ENCODE measurements at places on chromosomes 1 and 21. TPM values are rescaled to one million over a fixed set of nuclear protein-coding genes. Genes with fewer than 3 reads are reported as not detected.

The SH2D5 gene
- total RNA-seq, result 1.7 TPM

The ORC1 gene
- total RNA-seq, result 23.5 TPM

- no peak for DNase-seq
Measured at GRCh38 chr1:112866151-112866550, 89.8 kb downstream of the SLC16A1 start.

The LAMC1 gene
- total RNA-seq, result 137 TPM

The TMEM200B gene
- 1.1 TPM for total RNA-seq

DNA sequence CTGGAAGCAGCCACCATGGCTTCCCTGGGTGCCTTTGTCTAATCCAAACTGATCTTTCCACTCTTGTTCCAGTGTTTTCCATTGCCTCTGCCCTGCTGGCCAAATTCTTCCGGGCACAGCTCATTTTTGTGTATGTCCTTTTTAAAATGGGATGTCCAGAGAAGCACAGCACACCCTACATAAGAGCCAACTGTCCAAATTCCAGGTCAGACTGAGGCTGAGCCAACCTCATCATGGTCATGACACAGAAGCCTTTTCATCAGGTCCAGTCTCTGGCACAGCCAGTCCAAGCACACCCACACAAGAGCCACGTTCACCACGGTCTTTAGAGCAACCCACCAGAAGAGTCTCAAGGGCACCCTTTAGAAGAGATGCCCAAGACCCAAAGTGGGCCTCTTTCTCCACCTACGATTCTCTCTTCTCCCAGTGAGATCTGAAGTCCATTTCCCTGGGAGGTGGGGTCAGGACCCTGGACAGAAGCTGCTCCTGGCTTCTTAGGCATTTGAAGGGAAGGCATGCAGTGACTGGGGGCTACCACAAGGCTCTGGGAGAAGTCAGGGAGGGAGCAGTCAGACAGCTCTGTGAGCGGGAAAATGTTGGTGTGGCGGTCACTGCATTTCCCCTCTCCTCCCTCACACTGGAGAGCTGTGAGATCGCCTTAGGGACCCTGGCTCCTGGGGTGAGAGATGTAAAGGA, 53.2 kb downstream of the SYT2 start:
- peak; percentile 19 for DNase-seq

The FMO5 gene
- 48.2 TPM for total RNA-seq

The ATP5PB gene
- total RNA-seq, result 772 TPM

DNA sequence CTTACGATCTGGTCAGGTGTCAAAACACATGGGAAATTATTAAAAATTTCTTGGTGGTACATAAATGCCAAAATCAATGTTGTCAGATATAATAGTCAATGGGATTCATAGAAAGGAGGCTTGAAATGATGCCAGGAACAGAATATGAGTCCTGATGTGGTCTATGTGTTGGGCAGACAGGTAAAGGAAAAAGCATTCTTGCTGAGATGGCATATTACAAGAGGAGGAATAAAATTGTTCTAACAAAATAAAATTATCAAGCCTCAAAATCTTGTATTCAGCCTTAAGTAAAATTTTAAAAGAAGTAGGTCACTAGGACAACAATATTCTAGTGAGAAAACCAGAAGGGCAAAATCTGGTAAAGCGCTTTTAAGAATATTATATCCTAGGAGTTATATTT, 30.9 kb upstream of the EDEM3 start:
- no peak for DNase-seq

DNA sequence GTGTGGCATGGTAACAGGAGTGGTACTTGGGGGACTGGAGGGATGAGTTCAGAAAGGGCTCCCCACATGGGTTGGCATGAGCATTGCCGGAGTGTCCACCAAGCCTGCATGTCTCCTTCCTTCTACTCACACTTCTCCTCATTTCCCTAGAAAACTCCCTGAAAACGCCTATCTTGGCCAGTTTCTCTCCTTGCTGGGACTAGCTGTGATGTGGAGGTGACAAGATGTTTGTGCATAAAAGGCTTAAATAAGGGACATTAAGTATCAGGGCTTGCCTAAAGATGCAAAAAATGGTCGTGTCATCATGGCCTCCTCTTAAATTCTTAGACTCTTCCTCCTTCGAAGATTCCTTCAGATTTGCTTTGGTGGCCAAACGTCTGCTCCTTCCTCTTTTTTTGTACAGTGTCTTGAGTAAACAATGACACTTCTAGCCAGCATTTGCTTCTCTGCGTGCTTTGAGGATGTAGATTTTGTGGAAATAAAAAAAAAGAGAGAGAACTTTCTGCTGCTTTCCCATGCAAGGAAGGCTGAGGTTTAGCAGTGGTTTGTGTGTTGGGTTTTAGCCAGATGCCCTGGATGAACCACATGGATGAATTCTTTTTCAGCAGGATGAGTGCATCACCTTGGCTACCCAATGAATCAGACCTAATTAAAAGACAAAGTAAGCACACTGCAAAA, 239.1 kb upstream of the IRF2BP2 start:
- no peak for DNase-seq

- no peak for DNase-seq
Measured at GRCh38 chr1:77927414-77927813, 39.0 kb downstream of the NEXN start.

GRCh38 chr1:115166531-115167091, 77.3 kb upstream of the TSPAN2 start:
- no peak for DNase-seq

The AKR7A3 gene
- total RNA-seq, result 0.15 TPM

- DNase-seq, result no peak
Measured at GRCh38 chr1:189027512-189027911, 1450.2 kb downstream of the BRINP3 start.

GRCh38 chr1:226709953-226710352, 29.1 kb downstream of the ITPKB start:
- no peak for DNase-seq

The CORT gene
- not detected for total RNA-seq

DNA sequence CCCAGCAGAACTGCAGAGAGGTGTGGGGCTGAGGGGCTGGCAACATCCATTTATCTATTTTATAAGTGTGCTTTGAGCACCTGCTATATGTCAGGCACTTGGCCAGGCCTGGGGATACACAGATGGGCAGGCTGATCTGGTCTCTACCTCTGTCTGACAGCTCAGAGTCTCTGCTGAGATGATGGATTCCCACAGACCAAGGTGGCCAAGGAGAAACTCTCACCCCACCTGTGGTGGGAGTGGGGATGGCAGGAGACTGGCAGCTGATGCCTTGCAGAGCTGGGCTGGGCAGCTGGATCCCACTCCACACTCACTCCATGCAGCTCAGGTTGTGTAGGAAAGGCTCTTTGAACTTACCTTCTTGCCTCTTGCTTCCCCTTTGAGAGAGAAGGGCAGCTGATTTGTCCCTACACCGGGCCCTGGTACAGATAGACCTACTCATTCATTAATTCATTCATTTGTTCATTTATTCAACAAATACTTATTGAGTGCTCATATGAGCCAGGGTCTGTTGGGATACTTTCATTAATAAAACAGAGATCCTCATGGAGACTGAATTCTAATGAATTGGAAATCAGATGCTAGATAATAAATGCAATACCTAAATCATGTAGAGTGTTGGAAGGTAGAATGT, 9.0 kb downstream of the ADORA1 start:
- DNase-seq, result no peak

The DNAJC16 gene
- total RNA-seq, result 15.4 TPM

DNA sequence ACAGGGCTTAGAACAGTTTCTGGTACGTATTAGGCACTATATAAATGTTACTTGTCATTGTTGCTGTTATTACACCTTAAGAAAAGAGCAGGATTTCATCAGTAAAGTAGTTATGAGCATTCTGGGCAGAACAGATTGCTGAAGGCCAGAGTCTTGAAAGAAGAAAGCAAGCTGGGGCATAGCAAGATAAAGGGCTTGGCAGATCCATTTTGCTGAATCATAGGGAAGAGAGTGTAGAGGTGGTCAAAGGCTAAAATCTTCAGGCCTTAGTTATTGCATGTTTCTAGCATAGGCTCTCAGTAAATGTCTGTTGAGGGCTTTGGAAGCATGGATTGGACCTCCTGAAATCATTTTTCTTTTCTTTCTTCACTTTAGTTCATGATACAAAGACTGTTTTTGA, 67.5 kb downstream of the PLA2G4A start:
- DNase-seq, result no peak

The XCL1 gene
- 2.5 TPM for total RNA-seq

The ESPN gene
- 38.5 TPM for total RNA-seq

GRCh38 chr1:215872658-215873057, 305.6 kb downstream of the KCTD3 start:
- no peak for DNase-seq

DNA sequence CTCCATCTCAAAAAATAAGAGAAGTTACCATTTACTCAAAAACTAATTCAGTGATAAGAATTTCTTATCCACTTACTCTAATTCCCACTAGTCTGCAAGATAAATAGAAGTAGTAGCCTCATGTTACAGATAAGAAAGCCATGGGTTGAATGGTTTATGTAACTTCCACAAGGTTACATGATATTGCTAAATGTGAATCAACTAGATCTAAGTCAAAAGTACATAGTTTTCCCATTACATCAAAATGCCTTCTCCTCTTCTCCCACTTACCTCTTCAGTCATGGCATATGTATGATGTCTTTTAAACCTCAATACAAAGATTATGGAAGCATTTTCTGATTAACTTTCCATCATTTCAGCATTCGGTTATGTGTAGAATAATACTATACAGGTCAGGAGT, 108.5 kb downstream of the ASH1L start:
- no peak for DNase-seq

The TMEM240 gene
- total RNA-seq, result not detected

GRCh38 chr1:163201906-163202305, 810 bp downstream of the RGS5 start:
- DNase-seq, result no peak

DNA sequence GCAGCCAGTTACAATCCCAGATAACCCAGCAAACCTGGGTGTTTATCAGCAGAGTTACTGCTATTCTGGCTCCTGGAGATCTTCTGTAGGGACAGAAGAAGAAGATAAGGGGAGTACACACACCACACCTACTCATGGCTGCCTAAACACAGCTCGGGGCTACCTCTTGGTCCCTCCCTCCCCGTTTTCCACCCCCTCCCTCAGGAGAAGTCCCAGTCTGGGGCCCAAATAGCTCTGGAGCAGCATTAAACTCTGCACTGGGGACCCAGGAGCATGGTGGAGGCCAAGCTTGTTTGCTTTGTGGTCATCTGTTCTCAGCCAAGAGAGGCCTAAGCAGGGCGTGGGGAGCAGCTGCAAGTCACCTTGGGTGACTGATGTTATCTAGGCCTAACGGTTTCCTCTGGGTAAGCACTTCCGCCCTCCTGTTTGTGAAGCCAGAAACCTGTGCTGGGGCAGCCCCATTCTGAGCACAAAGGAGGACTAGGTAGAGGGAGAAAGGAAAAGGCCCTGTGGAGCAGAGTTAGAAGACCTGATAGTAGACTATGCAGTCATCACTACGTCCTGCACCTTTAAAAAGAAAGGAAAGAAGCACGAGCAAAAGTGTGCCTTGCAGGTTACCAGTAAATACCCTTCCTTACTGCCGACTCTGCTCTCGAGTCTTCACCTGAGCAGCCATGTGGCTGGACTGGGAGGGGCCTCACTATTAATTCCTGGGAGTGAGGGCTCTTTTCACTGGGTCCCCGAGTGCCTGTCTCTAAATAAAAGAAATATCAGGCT, 2.0 kb upstream of the RCSD1 start:
- DNase-seq, result peak; percentile 48

- peak; percentile 68 for DNase-seq
Measured at GRCh38 chr1:205450448-205450847, 5.4 kb downstream of the BLACAT1 start.

The SV2A gene
- 0.84 TPM for total RNA-seq

DNA sequence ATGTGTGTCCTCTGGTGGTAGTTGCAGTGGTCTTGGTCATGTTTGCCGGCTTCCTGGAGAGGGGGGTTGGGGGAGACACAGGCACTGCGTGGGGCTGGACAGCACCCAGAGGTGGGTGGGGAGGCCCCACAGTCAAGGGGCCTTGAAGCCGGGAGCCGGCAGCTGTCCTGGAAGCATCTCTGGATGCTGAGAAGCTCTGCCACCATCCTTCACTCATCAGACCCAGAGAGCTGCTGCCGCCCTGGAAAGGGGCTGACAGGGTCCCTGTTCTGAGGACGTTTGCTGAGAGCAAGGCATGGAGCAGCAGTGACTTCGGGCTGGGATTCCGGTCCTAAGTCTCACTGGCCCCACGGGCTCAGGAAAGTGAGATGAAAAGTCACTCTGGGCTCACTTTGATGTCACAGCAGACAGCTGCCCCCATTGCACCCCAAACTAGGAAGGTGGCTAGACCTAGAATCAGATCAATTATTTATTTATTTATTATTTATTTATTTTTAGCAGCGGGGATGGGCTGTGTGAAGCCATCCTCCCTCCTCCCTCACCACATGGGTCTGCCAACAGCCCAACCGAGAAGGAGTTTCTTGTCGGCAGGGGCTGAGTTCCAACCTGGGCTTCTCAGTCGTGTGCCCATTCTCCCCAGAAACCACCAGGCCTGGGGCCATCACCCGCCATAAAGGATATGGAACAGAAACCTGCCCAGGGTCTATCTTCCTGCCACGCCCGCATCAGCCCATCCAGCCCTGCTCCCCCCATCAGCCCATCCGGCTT, 547.4 kb downstream of the PTPRU start:
- DNase-seq, result no peak

The BCL2L15 gene
- total RNA-seq, result 0.27 TPM

GRCh38 chr1:243974451-243975292, 76.4 kb upstream of the ZBTB18 start:
- DNase-seq, result no peak

GRCh38 chr21:36185523-36185922, 28.9 kb downstream of the DOP1B start:
- no peak for DNase-seq

The CLCA4 gene
- total RNA-seq, result not detected

The RBBP4 gene
- total RNA-seq, result 305 TPM

The FCMR gene
- total RNA-seq, result not detected

GRCh38 chr1:46589529-46589928, 14.5 kb downstream of the MKNK1 start:
- DNase-seq, result no peak

DNA sequence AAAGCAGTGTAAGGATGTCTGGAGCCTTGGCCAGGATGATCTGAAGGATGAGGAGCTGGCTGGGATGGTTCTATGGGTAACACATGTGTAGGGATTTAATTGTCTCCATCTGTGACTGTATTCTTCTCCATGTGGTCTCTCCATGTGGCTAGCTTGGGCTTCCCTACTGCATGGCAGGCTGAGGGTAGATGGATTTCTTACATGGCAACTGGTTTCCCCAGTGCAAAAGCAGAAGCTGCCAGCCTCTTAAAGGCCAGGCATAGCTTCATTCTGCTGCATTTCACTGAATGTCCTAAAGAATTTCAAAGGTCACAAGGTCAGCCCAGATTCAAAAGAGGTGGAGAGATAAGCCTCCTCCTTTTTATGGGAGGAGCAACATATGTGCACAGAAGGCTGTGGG, 61.7 kb downstream of the XCL2 start:
- DNase-seq, result peak; percentile 66

GRCh38 chr1:1599030-1599934, 653 bp downstream of the FNDC10 start:
- no peak for DNase-seq

DNA sequence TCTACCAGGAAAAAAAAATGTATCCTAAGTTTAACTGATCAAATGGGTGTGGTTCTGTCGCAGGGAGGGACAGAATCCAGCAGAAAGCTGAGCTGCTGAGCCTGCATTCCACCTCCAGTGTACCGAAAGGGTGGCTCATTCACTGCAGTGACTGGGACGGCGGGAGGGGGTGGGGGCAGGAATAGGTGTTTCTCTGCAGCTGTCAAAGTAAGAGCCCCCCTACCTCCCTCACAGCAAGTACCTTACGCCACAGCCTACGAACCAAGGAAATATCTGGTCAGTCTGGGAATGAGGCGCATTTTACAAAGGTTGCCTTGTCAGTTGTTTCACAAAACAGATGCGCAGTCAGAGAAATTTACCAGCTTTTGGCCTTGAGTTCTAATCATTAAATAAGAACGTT, 1.7 kb downstream of the S100B start:
- no peak for DNase-seq
